ENCODE measurements at places on chromosomes 12 and 14.

DNA sequence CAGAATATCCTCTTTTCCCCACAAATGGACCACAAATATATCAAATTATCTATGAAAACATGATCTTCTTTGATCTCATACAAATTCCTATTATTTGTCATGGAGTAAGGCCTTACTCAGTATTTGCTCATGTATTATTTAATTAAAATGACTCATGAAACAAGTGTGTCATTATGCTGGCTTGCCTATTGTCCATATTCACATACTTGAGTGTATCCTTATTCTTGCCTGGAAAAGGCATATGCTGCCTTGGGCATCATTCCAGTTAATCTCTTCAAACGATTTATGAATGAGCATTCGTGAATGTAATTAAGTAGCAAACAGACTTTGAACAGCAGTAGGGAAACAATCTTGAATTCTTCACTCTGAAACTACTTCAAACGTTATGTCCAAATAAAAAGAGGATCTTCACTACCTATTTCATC is 22.6 kb upstream of the SNRPF start:
- no peak overlapping the region for H3K4me3 ChIP-seq
- no peaks in the 10 kb centered on the region for H3K27me3 ChIP-seq
- H3K36me3 ChIP-seq: no peaks in the 10 kb centered on the region
- no peak for DNase-seq
- H3K4me1 ChIP-seq: no peaks in the 10 kb centered on the region

DNA sequence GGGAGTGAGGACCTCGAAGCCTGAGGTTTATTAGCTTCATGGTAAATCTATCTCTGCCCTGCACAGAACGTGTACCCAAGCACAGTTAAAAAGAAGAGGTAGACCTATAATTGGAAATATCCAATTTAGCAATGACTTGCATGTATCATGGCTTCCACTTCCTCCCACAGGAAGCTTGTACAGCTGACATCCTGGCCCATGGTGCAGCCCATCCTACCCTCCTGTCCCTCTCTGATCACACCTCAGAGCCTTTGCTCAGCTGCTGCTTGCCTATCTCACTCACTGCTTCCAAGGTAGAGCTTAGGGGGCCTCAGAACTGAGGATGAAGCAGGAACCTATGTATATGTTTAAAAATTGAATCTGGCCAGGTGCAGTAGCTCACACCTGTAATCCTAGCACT is 4.3 kb upstream of the BCDIN3D start:
- H3K36me3 ChIP-seq: no peaks in the 10 kb centered on the region
- peaks cover 20% of the 10 kb centered on the region for H3K4me1 ChIP-seq

- 0 out of 2 replicates have a peak, but pooled peaks cover 2% of the 10 kb centered on the region for H3K36me3 ChIP-seq
- DNase-seq: no peak
- no peak overlapping the region for H3K4me3 ChIP-seq
- H3K4me1 ChIP-seq: no peaks in the 10 kb centered on the region
Observed at GRCh38 chr12:1413930-1414329, 180.5 kb downstream of the FBXL14 start.

GRCh38 chr14:80428171-80428570 is 216.9 kb upstream of the DIO2 start:
- no peaks in the 10 kb centered on the region for H3K4me1 ChIP-seq
- H3K36me3 ChIP-seq: no peaks in the 10 kb centered on the region
- H3K4me3 ChIP-seq: no peak overlapping the region
- no peak overlapping the region for H3K27ac ChIP-seq
- no peak for DNase-seq

DNA sequence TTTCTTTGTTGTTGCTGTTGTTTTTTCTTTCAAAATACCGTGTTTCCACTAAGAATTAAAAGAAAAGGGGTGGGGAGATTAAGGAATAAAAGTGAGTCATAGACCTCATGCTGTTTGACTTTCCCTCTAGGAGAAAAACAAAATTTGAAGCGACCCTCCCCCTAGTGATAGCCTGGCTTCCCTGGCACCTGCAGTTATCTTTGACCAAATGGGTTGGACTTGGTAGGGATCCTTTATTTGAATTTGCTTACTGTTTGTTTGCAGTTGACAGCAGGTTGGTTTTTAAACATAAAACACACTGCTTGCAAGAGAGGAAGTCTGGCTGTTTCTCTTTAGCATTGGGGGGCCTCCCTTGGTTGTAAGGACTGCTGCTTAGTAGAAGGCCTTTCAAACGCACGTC is 14.0 kb downstream of the OTX2 start:
- H3K27me3 ChIP-seq: no peaks in the 10 kb centered on the region
- no peaks in the 10 kb centered on the region for H3K4me1 ChIP-seq
- no peak for DNase-seq
- no peaks in the 10 kb centered on the region for H3K36me3 ChIP-seq

DNA sequence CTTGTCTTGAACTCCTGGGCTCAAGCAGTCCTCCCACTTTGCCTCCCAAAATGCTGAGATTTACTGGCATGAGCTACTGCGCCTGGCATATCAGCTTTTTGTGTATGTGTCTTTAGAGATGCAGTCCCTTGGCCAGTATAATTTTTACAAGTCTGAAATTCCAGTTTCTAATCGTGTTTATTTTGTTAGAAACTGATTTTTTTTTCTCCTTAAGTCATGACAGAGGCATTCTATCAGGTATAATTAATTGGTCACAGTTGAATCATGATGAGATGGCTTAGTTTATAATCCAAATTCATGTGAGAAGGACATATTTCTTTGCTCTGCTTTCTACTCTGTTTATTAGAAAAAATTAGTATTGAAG is 98.9 kb downstream of the PCNX1 start:
- no peaks in the 10 kb centered on the region for H3K27me3 ChIP-seq
- no peaks in the 10 kb centered on the region for H3K36me3 ChIP-seq
- H3K4me1 ChIP-seq: no peaks in the 10 kb centered on the region
- H3K27ac ChIP-seq: no peak overlapping the region
- no peak for DNase-seq

GRCh38 chr12:119302451-119303080 is 32.0 kb upstream of the CCDC60 start:
- no peaks in the 10 kb centered on the region for H3K4me1 ChIP-seq
- H3K27me3 ChIP-seq: no peaks in the 10 kb centered on the region
- no peak overlapping the region for H3K27ac ChIP-seq
- DNase-seq: no peak

DNA sequence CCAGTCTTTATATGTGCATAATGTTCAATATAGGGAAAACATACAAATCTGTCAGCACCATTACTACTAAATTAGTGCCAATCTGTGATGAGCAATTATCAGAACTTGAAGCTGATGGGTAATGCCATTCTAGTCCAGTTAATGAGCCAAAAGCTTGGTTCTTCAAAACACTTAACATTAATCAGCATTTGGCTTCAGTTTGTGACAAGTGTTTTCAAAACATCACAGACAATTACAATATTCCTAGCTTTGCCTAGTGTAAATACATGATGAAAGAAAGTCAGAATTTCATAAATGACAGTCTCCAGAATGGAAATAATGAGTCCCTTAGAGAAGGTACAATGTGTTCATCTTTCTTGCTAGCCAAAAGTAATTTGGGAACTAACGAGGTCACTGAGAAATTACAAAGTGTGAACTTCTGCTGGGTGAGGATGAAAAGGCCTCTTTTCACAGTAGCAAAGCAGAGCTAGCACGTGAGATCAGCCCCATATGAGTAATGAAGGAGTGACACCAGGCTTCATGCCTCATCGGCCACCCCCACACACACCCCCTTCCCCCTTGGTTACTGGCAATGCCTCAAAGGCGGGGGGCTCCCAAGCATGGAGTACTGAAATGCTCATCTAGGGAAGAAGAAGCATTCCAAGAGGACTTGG is 180.6 kb upstream of the EEA1 start:
- DNase-seq: no peak
- no peaks in the 10 kb centered on the region for H3K36me3 ChIP-seq
- no peak overlapping the region for H3K27ac ChIP-seq
- H3K27me3 ChIP-seq: no peaks in the 10 kb centered on the region

- no peak overlapping the region for H3K4me3 ChIP-seq
- no peaks in the 10 kb centered on the region for H3K4me1 ChIP-seq
Observed at GRCh38 chr12:12331896-12332295, 18.1 kb downstream of the MANSC1 start.

GRCh38 chr14:59582161-59582560 is 5.5 kb upstream of the CCDC175 start:
- no peaks in the 10 kb centered on the region for H3K36me3 ChIP-seq
- no peaks in the 10 kb centered on the region for H3K4me1 ChIP-seq
- no peak for DNase-seq
- no peak overlapping the region for H3K4me3 ChIP-seq
- no peak overlapping the region for H3K27ac ChIP-seq

- H3K4me1 ChIP-seq: no peaks in the 10 kb centered on the region
- H3K27me3 ChIP-seq: no peaks in the 10 kb centered on the region
- no peak overlapping the region for H3K27ac ChIP-seq
- no peak for DNase-seq
- no peaks in the 10 kb centered on the region for H3K36me3 ChIP-seq
- H3K4me3 ChIP-seq: no peak overlapping the region
Observed at GRCh38 chr12:4392223-4392742, 12.8 kb upstream of the FGF23 start.

GRCh38 chr12:32242641-32243040 is 136.0 kb downstream of the BICD1 start:
- no peaks in the 10 kb centered on the region for H3K4me1 ChIP-seq
- no peak overlapping the region for H3K4me3 ChIP-seq
- no peaks in the 10 kb centered on the region for H3K27me3 ChIP-seq
- H3K36me3 ChIP-seq: no peaks in the 10 kb centered on the region

DNA sequence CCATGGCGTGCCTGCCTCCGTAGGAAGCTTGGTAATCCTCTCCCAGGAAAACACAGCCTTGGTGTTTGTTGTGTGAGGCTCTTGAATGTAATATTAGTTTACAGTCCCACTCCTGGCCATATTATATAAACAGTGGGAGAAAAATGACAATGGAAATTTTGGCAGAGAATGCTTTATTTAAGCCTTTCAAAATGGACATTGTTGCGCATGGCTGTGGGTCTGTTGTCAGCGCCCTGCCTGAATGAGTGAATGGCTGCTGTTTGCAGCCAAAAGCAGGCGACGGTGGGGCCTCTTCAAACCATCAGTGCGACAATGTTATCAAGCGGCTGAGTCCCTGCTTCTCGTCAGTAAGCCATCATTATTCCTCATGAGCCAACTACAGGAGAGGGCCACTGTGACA is 201.8 kb upstream of the RMST start:
- H3K4me3 ChIP-seq: no peak overlapping the region
- no peaks in the 10 kb centered on the region for H3K4me1 ChIP-seq
- H3K27ac ChIP-seq: no peak overlapping the region
- no peak for DNase-seq
